ENCODE measurements at places on chromosomes 5 and 9.

DNA sequence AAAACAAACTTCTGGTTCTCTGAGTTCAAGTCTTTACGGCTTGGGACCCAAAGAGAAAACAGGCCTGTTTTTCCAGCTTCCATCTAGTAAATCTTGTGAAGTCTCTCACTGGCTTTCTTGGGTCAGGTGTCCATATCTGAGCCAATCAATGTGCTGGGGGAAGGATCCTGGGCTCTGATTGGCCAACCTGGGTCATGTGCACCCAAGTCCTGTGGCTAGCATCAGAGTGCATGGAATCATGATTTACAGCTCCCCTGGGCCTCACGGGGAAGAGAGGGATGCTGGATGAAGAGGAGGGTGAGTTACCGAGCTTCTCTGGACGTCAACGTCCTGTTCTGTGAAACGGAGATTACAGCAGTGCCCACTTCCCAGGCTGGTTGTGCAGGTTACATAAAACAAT lies 19.4 kb downstream of the CXCL14 start:
- peaks cover 5% of the 10 kb centered on the region for H3K27me3 ChIP-seq
- H3K27ac ChIP-seq: no peak overlapping the region
- no peaks in the 10 kb centered on the region for H3K36me3 ChIP-seq
- H3K4me1 ChIP-seq: peaks cover 5% of the 10 kb centered on the region
- DNase-seq: no peak
- no peak overlapping the region for H3K4me3 ChIP-seq

GRCh38 chr5:131245312-131245711 lies 18.5 kb upstream of the CDC42SE2 start:
- H3K4me1 ChIP-seq: no peaks in the 10 kb centered on the region
- H3K4me3 ChIP-seq: no peak overlapping the region
- no peaks in the 10 kb centered on the region for H3K27me3 ChIP-seq
- H3K27ac ChIP-seq: no peak overlapping the region
- no peaks in the 10 kb centered on the region for H3K36me3 ChIP-seq

GRCh38 chr5:107184871-107185270 lies 485.9 kb downstream of the EFNA5 start:
- no peak for DNase-seq
- H3K4me3 ChIP-seq: no peak overlapping the region
- no peaks in the 10 kb centered on the region for H3K27me3 ChIP-seq
- no peaks in the 10 kb centered on the region for H3K4me1 ChIP-seq
- no peak overlapping the region for H3K27ac ChIP-seq
- H3K36me3 ChIP-seq: no peaks in the 10 kb centered on the region

- H3K27me3 ChIP-seq: no peaks in the 10 kb centered on the region
- DNase-seq: no peak
- no peak overlapping the region for H3K27ac ChIP-seq
- no peak overlapping the region for H3K4me3 ChIP-seq
- H3K4me1 ChIP-seq: no peaks in the 10 kb centered on the region
- peaks cover 8% of the 10 kb centered on the region for H3K36me3 ChIP-seq
These were observed 23.5 kb downstream of the MAPKAP1 start for GRCh38 chr9:125683486-125683885.

DNA sequence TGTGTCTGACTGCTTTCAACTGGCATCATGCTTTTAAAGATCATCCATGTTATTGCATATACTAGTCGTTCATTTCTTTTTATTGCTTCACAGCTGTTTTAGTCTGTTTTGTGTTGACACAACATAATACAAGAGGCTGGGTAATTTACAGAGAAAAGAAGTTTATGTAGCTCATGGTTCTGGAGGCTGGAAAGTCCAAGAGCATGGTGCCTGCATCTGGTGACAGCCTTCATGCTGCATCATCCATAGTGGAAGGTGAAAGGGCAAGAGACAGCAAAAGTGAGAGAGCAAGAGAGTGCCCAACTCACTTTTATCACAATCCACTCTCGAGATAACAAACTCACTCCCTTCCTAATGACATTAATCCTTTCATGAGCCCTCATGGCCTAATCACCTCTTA lies 198.4 kb downstream of the NSG2 start:
- DNase-seq: no peak
- H3K36me3 ChIP-seq: no peaks in the 10 kb centered on the region
- H3K4me1 ChIP-seq: no peaks in the 10 kb centered on the region
- H3K27me3 ChIP-seq: no peaks in the 10 kb centered on the region
- no peak overlapping the region for H3K27ac ChIP-seq

DNA sequence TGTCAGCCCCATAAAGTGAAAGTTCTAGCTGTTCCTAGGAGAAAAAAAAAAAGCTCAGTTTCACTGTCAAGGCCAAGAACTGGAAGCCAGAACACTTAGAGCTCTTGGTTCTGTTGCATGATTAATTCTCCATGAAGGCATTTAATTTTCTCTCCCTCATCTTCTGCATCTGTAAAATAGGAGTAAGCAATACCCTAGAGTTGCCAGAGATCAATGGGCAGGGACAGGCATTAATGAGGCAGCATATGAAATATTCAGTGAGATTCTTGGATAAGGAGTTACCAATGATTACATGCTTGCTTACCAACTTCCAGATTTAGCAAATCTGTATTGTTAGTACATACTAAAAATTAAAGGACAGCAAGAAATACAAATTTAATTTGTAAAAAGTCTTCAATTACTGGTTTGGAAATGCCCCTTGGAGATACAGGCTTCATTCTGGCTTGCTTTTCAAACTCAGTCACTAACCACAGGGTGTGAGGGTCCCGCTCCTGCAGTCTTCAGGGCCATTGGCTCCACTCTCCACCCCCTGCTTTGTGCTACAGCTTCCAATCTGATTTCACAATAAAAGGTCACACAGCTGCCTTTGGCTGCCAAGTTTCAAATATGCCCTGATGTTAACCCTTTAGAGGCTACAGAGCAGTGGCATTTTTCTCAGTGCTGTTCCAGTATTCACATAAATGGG lies 624.6 kb downstream of the BNC2 start:
- no peak for DNase-seq
- H3K4me1 ChIP-seq: no peaks in the 10 kb centered on the region
- no peaks in the 10 kb centered on the region for H3K36me3 ChIP-seq
- no peak overlapping the region for H3K4me3 ChIP-seq
- H3K27me3 ChIP-seq: no peaks in the 10 kb centered on the region
- H3K27ac ChIP-seq: no peak overlapping the region

All from stomach (tissue), 19 donors.